A549 treated with CORT108297 at 1 μM for 4 hours (cell line): ENCODE measurements at places on chromosomes 3 and 15. TPM values are rescaled to one million over a fixed set of nuclear protein-coding genes. Genes with fewer than 3 reads are reported as not detected.

The ACKR4 gene
- not detected in 5 replicates for total RNA-seq

The FGF7 gene
- total RNA-seq: not detected in 5 replicates

The GUCA1C gene
- total RNA-seq: not detected in 5 replicates

The MYEF2 gene
- total RNA-seq: 13.7 to 19.9 TPM (median 15.9 TPM) in 5 replicates

The SPINK8 gene
- total RNA-seq: not detected in 5 replicates

The IGSF10 gene
- 0.35 to 0.78 TPM (median 0.53 TPM) in 5 replicates for total RNA-seq

The CORO2B gene
- 2.6 to 3.8 TPM (median 3.2 TPM) in 5 replicates for total RNA-seq

The KLHL40 gene
- not detected in 5 replicates for total RNA-seq

The C2CD4B gene
- 0.07 to 0.24 TPM (median 0.11 TPM) in 4 of 5 replicates, not detected in the other for total RNA-seq

The TMEM266 gene
- total RNA-seq: 0.05 to 0.13 TPM (median 0.09 TPM) in 4 of 5 replicates, not detected in the other

The DOCK3 gene
- total RNA-seq: 0.27 to 0.40 TPM (median 0.39 TPM) in 5 replicates

The GOLGA8J gene
- 0.06 to 0.07 TPM (median 0.06 TPM) in 3 of 5 replicates, not detected in the others for total RNA-seq

The MAP1A gene
- total RNA-seq: 0.69 to 0.88 TPM (median 0.76 TPM) in 5 replicates

The AHSG gene
- total RNA-seq: 0.05 to 0.09 TPM in 2 of 5 replicates, not detected in the others

The CNTN4 gene
- total RNA-seq: not detected in 5 replicates
